Activated CD8-positive, alpha-beta T cell treated with anti-CD3 and anti-CD28 coated beads, Interleukin-2, amount 10 ng/mL, durations not matched to agents 7 days and 5 days (primary cell): ENCODE measurements at places on chromosomes 1 and 21.

DNA sequence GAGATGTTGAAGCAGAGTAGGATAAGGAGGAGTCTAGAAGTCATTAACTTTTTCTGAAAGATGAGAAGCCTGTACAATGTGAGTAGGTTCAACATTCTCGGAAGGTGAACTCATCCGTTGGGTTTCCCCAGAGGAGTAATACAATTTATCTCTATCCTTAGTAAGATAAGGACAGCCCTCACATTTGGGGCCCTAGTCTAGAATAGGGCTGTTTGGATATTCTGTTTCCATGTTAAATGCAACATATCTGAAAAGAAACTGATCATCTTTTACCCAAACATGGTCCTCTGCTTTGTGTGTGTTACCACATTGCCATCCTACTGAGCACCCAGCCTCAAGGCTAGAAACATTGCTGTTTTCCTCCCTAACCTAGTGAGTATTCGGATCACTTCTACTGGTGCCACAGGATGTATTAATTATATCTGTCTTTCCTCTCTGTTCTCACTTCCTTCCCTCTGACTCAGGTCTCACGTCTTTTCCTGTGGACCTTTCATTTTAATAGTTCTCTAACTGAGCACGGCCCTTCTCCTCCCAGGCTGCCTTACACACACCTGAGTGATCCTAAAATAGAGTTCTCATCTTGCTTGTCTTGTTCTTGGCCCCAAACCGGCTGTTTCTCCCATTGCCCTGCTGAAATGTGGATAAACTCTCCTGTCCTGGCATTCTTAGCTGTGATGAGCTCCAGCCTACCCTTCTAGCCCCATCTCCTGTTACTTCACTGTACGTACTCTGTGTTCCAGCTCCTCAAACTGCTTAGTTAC lies 91.7 kb downstream of the CDC14A start:
- DNase-seq, result peak; percentile 43

DNA sequence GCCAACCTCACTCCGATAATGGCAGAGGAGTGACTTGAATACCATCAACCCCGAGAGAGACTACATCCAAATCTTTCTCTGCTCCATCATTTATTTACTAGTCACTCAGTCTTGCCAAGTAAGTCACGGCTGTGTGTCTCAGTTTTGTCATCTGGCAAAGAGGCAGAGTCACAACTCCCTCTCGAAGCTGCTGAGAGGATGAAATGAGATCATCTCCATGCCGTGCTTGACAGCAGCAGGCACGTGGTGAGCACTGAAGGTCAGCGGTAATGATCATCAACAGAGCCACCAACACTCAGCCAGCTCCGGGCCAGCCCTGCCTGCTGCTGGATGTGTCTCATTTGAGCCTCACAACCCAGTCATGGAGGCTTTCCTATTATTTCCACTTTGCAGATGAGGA lies 19.9 kb downstream of the ALDH4A1 start:
- DNase-seq, result no peak

- no peak for DNase-seq
Observed at GRCh38 chr1:38746941-38747600, 112.5 kb downstream of the RRAGC start.

DNA sequence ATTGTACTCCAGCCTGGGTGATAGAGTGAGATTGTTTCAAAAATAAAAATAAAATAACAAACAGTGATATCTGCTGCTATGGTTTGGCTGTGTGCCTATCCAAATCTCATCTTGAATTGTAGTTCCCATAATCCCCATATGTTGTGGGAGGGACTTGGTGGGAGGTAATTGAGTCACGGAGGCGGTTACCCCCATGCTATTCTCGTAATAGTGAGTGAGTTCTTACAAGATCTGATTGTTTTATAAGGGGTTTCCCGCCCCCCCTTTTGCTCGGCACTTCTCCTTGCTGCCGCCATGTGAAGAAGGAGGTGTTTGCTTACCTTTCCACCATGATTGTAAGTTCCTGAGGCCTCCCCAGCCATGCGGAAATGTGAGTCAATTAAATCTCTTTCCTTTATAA lies 47.8 kb downstream of the ACTL8 start:
- no peak for DNase-seq

DNA sequence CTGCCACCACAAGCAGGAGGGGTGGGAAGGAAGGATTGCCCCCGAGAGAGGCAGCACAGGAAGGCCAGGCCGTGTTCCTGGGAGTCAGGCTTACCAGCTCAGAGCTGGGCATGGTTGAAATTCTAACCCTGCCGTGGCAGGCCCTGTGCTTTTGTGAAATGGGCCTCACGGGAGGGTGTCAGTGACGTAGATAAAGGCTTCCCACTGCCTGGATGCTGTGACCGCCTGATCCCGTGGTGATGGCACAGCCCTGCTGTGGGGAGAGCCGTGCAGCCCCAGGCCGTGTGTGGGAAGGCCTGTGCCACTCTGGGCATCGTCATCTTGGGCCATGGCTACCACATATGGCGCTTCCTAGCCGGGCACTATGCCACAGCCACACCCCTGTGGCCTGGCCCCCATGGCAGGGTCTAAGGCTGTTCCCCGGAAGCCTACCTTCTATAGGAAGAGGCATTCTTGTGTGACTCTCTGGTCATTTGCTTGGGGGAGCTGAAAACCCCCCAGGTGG lies 161.3 kb downstream of the PCBP3 start:
- no peak for DNase-seq

DNA sequence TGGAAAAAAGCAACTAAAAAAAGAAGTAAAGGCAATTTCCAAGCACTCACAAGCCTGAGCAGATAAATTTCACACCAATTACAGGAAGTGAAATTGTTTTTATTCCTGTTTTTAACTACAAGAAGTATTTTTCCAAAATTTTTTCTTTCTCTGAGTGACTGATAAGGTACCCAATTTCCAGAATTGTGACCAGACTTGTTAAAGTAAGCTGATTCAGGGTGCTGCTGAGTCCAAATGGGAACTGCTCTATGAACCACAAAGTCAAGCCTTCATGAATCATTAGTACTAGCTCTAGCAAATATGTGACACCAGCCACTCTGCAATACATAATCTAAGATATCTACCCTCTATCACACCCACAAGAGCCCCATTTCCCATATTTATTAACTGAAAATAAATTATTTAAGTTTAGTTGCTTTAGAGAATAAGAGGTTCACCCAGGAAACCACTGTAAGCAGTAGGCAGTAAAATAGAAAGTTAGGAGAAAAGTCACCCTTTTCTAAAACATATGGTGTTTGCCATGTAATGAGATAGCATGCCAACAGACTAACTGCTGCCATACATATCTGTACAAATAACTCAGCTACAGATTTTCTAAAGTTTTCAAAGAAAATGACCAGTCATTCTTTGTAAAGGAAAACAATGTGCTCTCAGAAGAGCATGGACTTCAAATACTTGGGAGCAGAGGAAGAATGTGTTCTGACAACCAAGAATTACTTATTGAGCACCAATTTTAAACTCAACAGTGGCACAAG lies 43.1 kb upstream of the TNFSF18 start:
- no peak for DNase-seq

GRCh38 chr1:94549706-94550105 lies 8.1 kb upstream of the F3 start:
- DNase-seq, result no peak

GRCh38 chr1:90719330-90720144 lies 2.4 kb upstream of the BARHL2 start:
- no peak for DNase-seq

GRCh38 chr1:153916297-153916696 lies 6.5 kb downstream of the GATAD2B start:
- no peak for DNase-seq

GRCh38 chr1:47781171-47781959 lies 215.8 kb downstream of the TRABD2B start:
- DNase-seq, result no peak

DNA sequence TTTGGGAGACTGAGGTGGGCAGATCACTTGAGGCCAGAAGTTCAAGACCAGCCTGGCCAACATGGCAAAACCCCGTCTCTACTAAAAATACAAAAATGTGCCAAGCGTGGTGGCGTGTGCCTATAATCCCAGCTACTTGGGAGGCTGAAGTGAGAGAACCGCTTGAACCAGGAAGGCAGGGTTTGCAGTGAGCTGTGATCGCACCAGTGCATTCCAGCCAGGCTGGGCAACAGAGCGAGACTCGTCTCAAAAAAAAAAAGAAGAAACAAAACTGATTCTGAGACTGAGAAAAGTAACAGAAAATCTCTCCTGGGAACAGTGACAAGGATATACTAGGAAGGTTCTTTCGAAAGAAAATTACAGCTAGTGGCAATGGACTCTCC lies 20.9 kb downstream of the USP48 start:
- DNase-seq, result no peak

DNA sequence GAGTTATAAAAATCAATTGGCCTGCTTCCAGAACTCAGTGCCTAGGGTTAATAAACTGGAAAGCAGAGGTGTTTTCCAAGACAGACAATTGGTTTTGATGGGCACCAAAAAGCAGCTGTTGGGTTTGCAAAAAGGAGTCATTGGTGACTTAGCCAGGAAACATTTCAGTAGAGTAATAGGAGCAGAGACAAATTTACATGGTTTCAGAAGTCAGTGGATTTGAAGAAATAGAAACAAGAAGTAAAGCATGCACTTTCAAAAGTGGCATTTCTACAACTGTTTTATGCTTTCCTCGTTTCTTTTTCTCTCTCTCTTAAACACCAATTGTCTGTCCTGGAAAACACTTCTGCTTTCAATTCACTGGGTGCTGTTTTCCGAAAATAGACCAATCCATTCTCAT lies 87.8 kb downstream of the GLUL start:
- DNase-seq, result no peak

DNA sequence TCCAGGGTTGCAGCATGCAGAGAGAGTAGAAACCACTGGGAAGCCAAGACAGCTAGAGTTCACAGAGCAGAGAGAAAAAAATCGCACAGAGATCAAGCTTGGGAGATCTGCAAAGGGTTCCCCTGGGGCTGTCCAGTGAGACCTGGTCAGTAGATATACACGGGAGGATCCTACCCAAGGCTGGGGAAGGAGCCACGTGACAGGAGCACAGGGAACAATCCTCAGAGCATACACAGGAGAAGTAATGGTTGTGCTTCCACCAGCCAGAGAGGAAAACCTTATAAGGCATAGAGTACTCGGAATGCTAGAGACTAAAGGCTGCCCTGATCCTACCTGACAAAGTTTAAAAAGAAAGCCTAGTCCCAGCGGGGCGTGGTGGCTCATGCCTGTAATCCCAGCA lies 53.9 kb downstream of the GABPA start:
- DNase-seq, result no peak

DNA sequence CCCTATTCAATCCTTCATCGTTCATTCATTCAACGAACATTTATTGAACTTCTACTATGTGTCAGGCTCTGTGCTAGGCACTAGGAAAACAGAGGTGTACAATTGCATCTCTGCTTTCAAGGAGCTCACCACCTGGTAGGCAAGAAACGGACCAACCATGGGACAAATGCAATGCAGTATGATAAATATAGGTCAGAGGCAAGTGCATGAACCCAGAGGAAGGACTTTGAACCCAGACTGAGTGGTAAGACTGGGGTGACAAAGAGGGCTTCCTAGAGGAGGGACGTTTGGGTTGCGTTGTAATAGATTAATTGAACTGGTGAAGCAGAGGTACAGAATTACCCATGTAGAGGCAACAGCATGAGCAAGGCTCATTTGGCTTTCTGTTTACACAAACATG lies 16.4 kb downstream of the CD2 start:
- DNase-seq, result peak; percentile 37

GRCh38 chr1:50105433-50105832 lies 3.3 kb upstream of the ELAVL4 start:
- DNase-seq, result no peak

- DNase-seq, result peak; percentile 69
Observed at GRCh38 chr1:230127105-230128054, 60.3 kb downstream of the GALNT2 start.

GRCh38 chr1:29903548-29904166 lies 667.3 kb downstream of the PTPRU start:
- no peak for DNase-seq

GRCh38 chr21:15108801-15109200 lies 44.0 kb upstream of the NRIP1 start:
- no peak for DNase-seq

GRCh38 chr1:205769641-205770365 lies 5.5 kb downstream of the RAB29 start:
- no peak for DNase-seq

DNA sequence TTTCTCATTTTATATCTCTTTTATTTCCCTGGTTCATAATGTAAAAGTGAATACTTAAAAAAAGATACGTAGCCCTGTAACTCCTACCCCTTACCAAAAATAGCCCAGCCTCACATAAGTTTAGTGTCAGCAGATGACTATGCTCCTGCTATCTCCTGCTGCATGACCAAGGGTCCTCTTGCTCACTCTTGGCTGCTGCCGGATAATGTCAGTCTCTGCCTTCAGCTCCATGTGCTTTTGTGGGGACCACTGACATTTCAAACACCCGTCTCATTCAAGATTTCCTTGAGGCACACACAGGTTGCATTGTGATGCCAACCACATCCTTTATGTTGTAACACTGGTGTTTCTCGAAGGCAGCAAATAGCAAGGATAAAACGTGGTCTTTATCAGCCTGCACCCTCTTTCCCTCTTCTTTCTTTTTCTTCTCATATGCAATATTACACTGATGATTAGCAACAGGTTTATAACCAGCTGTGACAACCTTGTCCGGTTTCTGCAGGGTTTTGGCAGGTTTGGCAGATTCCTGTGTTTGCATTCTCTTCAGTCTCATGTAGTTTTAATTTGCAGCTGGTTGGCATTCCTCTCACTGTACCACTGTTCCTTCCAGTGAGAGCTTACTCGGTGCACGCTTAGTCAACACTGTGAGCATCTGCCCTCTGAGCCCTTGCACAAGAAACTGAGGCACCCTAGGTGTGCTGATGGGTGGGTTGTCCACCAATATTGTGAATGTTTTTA lies 62.2 kb downstream of the ZNF684 start:
- no peak for DNase-seq

GRCh38 chr21:46128933-46129571 lies 26.3 kb downstream of the FTCD start:
- DNase-seq, result no peak

DNA sequence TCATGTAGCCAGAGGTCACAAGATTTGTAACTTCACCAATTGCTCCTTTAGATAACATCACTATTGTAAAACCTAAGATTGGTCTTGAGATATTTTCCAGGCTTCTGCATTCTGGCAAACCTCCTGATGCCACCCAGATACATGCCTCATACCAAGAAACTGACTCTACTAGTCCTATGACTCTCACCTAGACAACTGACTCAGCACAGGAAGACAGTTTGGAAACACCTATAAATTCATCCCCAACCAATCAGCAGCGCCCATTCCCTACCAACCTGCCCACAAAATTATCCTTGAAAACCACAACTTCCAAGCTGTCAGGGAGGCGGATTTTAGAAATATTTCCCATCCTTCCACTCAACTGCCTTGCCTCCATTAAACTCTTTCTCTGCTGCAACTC lies 2.6 kb downstream of the NME7 start:
- DNase-seq, result no peak

GRCh38 chr1:223538981-223539380 lies 126.5 kb downstream of the CAPN8 start:
- no peak for DNase-seq

GRCh38 chr21:38037416-38037815 lies 121.2 kb upstream of the KCNJ6 start:
- DNase-seq, result no peak

GRCh38 chr1:165228676-165229075 lies 127.8 kb downstream of the LMX1A start:
- no peak for DNase-seq
